ENCODE measurements at places on chromosomes 6 and 20.

GRCh38 chr6:16329233-16329632, 90.8 kb downstream of the GMPR start:
- no peak for DNase-seq

DNA sequence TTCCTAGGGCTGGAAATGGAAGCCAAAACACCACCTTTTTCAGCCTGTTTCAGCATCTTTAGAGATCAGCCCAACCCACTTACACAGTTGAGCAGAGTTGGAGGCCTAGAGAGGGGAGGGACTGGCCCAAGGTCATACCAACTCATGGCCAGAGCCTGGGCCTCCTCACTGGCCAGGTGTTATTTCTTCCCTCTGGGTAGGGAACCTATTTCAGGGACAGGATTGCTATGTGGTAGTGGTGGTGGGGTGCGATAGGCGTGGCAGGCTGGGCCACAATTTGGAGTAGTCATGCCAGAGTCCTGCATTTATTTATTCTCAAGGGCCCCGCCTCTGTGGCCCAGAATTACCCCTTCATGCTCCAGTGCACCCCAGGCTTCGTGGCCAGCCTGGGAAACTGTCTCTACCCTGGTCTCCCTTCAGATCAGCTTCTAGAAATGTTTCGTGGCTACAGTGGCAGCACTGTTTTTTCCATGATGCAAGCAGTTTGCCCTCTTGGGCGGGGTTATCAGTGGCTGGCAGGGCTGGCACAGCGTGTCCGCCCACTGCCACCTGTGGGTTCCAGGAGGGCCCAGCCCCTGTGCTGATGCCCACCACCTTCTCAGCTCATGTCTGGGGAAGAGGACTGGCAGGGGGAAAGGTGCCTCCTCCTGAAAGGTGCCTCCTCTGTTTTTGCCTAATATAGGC, 6.2 kb downstream of the VEGFA start:
- DNase-seq = no peak

GRCh38 chr6:163263998-163264661, 150.4 kb upstream of the QKI start:
- DNase-seq = peak; percentile 60

GRCh38 chr6:56004426-56004825, 129.0 kb upstream of the BMP5 start:
- no peak for DNase-seq

DNA sequence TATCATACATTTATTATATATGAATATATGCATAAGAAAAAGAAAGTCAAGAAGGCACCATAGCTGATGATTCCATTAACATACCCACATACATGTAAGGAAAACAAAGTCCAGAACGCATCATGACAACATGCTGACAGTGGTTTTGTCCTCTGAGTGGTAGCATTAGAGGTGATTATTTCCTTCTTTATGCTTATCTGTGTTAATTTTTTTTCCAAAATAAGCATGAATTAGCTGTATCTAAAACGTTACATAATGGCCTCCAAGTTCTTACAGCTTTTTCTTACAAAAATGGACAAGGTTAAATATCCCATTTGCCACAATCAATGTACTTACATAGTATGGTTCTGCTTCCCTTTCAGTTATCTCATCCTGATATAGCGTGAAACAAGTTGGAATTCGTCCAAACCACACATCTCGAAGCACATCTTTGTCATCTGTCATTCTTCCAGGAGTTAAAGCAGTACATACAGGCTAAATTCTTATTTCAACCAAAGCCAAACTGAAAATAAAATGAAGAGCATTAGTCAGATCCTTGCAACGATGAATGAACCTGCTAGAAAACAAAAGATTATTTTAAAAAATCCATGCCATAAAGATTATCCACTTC, 9.7 kb downstream of the ATG5 start:
- DNase-seq = no peak

DNA sequence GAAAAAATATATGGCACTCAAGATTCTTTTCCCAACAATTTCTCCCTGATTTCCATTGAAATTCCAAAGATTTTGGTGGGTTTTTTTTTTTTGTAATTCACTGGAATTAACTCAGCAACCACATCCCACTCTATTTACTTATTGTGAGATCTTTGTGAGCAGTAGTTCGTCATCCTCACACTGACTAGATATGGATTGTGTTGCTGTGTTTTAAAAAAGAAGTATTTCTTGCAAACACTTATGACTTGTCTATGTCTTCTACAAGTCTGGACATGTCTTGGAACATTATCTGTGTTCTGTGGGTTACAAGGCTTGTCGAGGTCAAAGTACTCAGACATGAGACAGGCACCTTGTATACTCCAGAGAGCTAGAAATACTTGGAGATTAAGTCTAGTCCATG, 7.3 kb upstream of the TENT5A start:
- no peak for DNase-seq

- no peak for DNase-seq
These were observed 55.2 kb downstream of the B4GALT5 start for GRCh38 chr20:49658508-49658907.

DNA sequence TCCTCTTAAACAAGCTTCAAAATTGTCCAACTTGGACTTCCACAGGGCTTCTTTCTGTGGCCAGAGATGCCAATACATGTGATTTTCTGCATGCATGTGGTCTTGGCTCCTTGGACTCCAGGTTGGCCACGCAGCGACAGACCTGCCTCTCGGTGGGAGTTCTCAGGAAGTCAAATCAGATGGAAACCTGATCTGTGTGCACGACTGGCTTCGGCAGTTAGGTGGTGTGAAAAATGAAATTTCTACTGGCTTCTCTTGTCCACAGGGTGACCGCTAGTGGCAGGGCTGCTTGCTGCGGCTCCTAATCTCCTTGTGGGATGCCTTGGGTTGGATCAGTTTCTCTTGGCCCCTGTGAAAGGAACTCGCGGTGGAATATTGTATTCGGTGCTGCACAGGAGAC, 57.3 kb downstream of the PHACTR3 start:
- DNase-seq = no peak

GRCh38 chr6:3766214-3766613, 14.7 kb upstream of the PXDC1 start:
- no peak for DNase-seq

- no peak for DNase-seq
These were observed 138.0 kb downstream of the FOXO3 start for GRCh38 chr6:108698593-108699289.

DNA sequence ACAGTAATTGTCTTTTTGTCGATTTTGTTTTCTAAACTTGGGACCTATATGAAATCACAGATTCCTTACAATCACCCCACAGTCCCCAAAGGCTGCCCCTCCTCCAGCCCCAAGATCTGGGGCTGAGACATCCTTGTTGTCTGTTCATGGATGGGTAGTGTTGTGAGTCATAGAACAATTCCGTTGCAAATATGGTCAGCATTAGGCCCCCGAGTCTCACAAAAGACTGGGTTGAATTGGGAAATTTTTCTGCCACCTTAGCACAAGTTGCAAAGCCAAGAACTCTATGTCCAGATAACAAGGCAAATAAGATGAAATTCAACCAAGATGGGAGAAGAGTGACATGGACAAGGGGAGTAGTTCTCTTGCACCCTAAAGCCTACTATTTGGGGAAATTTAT, 10.5 kb upstream of the TAB2 start:
- no peak for DNase-seq

DNA sequence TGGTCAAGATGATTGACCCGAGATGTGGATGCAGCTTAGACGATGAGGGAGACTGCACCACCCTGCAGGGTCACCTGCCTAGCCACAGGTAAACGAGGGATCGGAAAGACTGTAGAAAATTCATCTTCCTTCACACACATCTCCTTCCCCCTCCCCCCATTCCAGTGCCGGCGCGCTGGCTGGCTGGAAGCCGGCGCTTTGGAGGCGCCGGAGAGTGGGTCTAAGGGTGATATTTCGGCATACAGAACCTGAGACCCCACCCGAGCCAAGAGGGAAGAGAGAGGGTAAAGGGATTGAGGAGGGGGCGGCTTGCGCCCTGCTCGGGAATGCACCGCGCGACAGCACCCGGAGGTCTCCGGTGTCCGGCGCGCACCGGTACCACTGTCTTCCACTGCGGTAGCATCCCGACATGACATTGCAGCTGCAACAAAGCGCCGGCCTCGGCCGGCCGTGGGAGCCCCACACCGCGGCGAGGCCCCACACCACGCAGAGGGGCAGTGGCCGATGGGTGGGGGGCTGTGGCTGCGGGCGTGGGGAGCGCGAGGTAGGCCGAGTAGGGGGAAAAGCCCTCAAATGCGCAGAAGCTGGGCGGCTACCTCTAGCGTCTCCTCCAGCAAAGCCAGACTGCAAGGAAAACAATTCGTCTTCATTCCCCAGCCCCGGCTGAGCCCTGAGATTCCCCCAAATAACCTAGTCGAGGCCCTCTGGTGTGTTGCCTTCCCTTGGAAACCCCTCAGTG, 984 bp downstream of the TNFRSF21 start:
- no peak for DNase-seq

DNA sequence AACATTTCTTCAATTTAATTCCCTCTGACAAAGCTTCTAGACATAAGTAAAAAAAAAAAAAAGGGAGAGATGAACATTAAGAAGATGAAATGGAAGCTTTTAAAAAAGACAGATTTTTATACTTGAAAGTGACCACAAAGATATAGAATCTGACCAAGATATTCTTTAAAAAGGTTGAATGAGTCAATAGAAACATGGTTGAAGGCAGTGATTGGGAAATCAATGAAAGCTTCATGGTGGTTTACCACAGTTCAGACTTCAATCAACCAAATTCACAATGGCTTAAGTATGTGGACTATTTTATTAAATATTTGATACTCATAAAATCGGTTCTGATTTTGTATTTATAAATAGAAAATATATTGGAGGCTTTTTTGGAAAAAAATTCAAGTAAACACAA, 248.4 kb upstream of the HSF2 start:
- DNase-seq = no peak

GRCh38 chr20:48826069-48826468, 1.7 kb downstream of the PREX1 start:
- DNase-seq = no peak

Measured in hypothalamus (tissue), 51 donors.